Osteoblast (primary cell): ENCODE measurements at places on chromosomes 5 and 9. TPM values are rescaled to one million over a fixed set of nuclear protein-coding genes. Genes with fewer than 3 reads are reported as not detected.
A peak's percentile ranks its signal among the peaks of the same experiment; 100 is the strongest.

GRCh38 chr5:59107692-59108091 lies 524.8 kb downstream of the RAB3C start:
- no peak overlapping the region for H3K4me3 ChIP-seq
- no peaks in the 10 kb centered on the region for H3K27me3 ChIP-seq
- no peaks in the 10 kb centered on the region for H3K36me3 ChIP-seq
- peaks cover 9% of the 10 kb centered on the region for H3K4me1 ChIP-seq
- no peak overlapping the region for H3K27ac ChIP-seq

The C9orf153 gene
- total RNA-seq, result under 0.01 and 0.59 TPM in 2 replicates

GRCh38 chr5:134459010-134459403 lies 47.3 kb upstream of the CDKN2AIPNL start:
- no peak overlapping the region for H3K4me3 ChIP-seq
- H3K4me1 ChIP-seq, result peaks cover 11% of the 10 kb centered on the region
- H3K27ac ChIP-seq, result no peak overlapping the region
- no peak for DNase-seq

The WDR38 gene
- total RNA-seq, result not detected in 2 replicates

DNA sequence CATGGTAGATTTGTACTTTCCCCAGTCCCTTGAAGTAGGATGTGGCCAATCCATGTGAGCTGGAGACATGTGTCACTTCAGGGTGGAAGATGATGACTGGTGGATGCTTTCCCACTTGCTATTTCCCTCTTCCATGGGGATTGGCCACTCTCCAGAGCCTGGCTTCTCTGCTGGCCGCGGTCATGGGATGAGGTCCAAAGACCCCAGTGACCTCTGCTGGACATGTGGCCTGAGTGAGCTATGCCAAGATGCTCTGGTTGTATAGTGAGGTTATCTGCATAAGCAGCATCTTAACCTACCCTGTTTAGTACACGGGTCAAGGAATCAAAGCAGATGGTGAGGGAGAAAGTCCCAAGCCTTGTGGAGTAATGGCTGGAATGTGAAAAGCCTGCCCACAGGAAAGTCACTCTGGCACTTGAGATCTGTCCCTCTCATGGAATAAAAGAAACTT lies 47.1 kb downstream of the SH3PXD2B start:
- H3K4me1 ChIP-seq, result peaks cover 44% of the 10 kb centered on the region
- H3K4me3 ChIP-seq, result no peak overlapping the region
- no peaks in the 10 kb centered on the region for H3K27me3 ChIP-seq
- H3K36me3 ChIP-seq, result peaks cover 39% of the 10 kb centered on the region
- DNase-seq, result peak; percentile 75

The PDE6A gene
- total RNA-seq, result under 0.01 TPM in 2 replicates

GRCh38 chr9:87445646-87446045 lies 52.0 kb upstream of the DAPK1 start:
- no peak for DNase-seq
- H3K27me3 ChIP-seq, result peaks cover 5% of the 10 kb centered on the region
- no peaks in the 10 kb centered on the region for H3K36me3 ChIP-seq
- H3K27ac ChIP-seq, result no peak overlapping the region
- no peak overlapping the region for H3K4me3 ChIP-seq

DNA sequence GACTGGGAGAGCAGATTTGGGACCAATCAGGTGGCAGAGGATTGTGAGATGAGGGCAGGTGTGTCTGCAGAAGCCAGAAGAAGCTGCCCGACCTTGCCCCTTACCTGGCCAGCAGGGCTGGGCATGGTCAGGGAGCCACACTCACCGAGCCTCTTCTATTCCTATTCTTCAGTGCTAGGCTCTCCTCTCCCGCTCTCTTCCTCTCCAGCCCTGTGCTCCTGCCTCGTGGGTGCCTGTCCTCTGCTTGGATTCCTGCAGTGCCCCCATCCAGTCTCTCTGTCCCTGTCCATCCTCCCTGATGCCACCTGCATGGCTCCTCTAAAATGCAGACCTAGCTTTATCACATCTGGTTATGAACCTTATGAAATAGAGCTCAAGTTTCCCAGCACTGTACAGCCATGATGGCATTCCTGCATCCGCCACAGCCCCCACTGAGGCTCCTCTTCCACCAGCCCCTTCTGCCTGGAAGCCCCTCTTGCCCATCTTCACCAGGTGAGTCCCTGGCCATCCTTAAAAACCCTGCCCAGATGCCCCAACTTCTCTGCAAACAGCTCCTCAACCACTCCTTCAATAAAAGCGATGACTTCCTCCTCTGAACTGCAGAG lies 8.2 kb downstream of the UBE2QL1 start:
- H3K27me3 ChIP-seq, result peaks cover 2% of the 10 kb centered on the region
- no peak overlapping the region for H3K4me3 ChIP-seq
- no peak for DNase-seq
- H3K4me1 ChIP-seq, result no peaks in the 10 kb centered on the region

DNA sequence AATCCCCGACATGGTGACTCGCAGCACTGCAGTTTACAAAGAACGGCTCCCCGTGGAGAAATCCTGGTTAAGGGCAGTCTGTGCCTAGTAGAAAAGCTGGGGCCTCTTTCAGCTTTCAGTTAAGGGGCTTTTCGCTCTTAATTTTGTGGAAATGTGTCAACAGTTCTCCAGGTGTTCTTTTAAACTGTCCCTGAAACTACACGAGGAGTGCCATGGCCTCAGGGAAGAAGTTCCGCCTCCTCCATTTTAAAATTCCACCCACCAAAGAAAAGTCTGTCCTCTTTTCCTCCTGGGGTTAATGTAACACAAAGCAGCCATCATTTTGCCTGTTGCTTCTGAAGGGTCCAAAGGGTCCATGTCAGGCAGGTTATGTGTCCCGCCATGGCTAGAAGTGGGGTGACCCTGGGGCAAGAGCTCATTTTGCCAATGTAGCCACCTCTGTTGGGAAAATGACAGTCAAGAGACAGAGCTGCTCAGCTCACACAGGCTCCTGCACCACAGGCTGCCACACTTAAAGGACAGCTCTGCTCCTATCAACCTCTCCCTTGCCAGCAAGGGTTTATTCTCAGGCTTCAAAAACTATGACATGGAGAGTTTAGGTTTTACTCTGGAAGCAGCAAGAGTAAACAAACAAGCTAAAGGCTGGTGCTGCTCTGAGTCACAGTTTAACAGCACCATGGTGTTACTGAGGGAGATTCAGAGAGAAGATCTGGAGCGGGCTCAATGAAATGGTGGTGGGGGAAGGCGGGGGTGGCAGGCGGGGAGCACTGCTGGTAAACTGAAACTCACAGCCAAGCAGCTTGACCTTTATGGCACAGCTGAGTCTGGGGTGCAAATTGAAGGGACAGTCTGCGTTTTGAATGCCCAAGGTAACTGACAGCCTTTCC lies 3.2 kb downstream of the WHRN start:
- no peak overlapping the region for H3K27ac ChIP-seq
- peaks cover 13% of the 10 kb centered on the region for H3K27me3 ChIP-seq
- DNase-seq, result peak; percentile 99
- no peak overlapping the region for H3K4me3 ChIP-seq
- no peaks in the 10 kb centered on the region for H3K36me3 ChIP-seq

DNA sequence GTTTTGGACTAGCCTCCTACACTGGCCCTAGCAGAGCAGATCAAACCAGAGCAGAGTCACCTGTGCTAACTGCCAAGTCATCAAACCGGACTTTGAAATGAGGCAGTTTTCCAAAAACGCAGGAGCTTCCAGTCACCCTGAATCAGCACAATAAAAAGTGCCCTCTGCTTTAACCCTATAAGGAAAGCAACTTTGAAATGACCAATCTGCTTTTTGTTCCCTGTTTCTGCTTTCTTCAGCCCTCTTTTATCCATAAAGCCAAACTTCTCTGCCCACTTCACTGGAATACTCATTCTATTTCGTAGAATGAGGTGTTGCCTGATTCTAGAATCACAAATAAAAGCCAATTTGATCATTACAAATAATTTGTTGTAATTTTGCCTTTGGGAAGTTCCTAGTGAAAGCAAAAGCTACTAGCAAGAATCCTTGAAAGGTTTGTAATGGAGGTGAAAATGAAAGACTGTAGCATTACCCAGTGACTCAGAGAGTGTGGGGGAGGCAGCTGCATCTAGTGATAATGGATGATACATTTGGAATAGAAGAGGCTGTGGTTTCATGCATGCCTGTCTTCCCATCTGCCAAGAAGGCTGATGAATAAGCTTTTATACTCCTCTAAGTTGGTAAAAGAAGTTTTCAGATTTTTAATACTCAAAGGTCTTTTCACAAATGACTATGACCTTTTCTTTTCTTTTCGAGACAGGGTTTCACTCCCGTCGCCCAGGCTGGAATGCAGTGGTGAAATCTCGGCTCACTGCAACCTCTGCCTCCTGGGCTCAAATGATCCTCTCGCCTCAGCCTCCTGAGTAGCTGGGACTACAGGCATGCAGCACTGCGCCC lies 14.9 kb downstream of the SPAAR start:
- H3K27me3 ChIP-seq, result no peaks in the 10 kb centered on the region
- peak overlapping the region; percentile 51 for H3K4me3 ChIP-seq
- peak overlapping the region; percentile 93 for H3K27ac ChIP-seq
- no peaks in the 10 kb centered on the region for H3K36me3 ChIP-seq
